GOT3 (cell line): ENCODE measurements at places on chromosomes 11 and 22.

DNA sequence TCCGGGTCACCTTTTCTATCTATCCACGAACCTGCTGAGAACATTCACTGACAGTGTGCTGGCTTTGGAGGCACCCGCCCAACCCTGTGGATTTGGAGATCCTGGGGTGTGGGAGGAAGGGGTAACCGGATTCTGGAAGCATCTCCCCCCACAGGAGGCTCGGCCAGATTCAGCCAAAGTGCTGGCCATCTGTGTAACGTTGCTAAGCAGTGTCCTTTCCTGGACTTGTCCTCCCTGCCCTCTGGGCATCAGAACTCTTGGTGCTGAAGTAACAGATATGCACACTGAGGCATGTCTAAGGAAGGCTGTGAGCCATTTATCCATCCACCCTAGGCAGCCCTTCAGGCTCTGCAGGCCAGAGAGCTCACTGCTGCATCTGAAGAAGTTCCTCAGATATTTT, 85.7 kb downstream of the SNX19 start:
- DNase-seq, result no peak

DNA sequence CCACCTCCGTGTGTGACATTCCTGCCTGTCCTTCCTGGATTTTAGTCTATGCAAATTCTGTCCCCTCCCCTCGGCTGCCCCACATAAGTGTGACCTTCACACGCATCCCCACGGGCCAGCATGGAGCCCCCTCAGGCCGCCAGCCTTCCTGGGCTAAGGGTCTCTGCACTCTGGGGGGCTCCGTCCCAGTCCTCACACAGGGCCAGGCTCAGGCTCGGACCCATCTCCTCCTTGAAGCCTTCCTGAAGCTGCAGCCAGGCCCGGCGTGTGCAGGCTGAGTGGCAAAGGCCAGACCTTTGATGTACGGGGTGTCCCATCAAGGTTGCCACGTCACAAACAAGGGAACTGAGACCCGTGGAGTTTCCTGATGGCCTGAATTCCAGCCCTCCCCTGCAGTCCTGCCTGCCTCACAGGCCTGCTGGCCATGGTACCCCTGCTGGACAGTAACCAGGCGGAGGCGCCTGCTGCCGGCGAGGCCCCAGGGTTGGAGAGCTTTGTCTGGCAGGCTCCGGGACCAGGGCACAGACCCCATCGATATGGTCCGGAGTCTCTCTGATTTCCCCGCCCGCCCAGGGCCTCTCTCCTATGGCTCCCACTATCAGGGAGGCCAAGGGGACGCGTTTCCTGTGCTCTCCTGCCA, 791.7 kb downstream of the BRD1 start:
- no peak for DNase-seq

DNA sequence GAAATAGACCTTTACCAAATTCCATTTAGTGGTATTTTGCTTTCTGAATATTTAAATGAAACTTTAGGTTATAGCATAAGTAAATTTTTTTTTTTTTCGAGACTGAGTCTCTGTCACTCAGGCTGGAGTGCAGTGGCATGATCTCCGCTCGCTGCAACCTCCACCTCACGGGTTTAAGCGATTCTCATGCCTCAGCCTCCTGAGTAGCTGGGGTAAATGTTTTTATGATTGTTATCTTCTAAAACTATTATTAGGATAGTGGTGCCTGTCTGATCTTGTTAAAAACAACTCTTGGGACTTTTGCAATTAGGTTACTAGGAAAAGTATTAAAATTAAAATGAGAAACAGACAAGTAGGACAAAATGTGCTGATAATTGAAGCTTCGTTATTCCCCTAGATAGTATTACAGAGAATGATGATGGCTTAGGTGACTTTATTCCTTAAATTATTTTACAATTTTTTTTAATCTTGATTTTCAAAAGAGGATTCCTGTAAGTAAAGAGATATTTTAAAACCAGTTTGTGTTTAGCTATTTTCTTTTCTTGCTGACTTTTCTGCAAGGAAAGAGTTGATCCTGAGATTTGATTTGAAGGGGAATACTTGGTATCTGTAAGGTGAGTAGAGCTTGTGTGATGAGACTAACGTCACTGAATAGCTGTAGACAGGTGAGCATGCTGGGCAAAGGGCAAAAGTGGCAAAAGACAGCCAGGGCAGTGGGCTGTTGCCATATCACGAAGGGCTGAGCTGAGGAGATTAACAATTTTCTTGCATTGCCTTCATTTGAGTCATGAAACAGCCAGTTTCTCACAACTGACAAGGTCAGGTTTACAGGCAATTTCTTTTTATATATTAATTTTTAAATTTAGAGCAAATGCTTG, 20.8 kb downstream of the CRKL start:
- DNase-seq, result no peak

DNA sequence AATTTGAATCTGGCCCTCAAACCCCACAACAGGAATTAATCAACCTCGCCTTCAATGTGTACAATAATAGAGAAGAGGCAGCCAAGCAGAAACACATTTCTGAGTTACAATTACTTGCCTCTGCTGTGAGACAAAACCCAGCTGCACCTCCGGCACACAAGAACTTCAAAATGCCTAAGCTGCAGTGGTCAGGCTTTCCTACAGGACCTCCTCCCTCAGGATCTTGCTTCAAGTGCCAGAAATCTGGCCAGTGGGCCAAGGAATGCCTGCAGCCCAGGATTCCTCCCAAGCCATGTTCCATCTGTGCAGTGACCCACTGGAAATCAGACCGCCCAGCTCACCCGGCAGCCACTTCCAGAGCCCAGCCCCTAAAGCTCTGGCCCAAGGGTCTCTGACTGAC, 3.4 kb upstream of the NDUFC2 start:
- no peak for DNase-seq

GRCh38 chr22:37816543-37817180, 6.5 kb upstream of the GALR3 start:
- DNase-seq, result no peak

DNA sequence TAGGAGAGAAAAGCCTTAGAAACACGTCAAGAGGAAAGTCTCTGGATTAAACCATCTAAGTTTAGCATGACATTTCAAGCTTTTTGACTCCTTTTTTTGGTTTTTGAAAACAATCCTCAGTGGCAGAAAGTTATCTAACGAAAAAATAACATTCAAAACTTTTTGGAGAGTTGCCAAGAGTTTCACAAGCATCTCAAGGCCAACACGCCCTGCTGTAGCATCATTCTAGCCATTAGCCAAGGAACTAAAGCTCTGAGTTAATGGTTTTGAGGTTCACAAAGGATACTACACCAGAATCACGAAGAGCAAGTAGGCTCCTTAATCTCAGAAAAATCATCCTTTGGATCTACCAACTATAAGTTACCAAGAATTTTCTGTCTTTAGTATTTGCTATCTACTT, 94.8 kb downstream of the PICALM start:
- no peak for DNase-seq

GRCh38 chr22:25113316-25113721, 86.3 kb upstream of the CRYBB3 start:
- DNase-seq, result no peak
